Activated CD8-positive, alpha-beta T cell treated with anti-CD3 and anti-CD28 coated beads for 36 hours (primary cell): ENCODE measurements at places on chromosomes 16 and 17.

DNA sequence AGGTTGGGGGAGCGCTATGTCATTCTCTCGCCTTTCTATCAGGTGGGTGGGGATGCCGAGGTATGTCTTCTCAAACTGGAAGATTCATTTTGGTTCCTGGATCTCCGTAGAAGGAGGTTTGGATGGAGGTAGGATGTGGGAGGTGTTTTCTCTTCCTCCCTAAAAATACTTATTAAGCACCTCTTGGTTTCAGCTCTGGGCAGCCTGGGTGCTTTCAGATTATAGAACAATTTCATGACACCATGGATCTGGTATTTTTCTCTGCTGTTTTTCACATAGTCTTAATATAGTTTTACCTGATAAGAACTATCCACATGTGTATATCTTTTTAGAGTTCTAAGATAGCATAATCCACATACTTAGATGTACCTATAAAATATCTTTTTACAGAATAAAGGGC, 92.9 kb downstream of the YPEL2 start:
- DNase-seq: no peak

DNA sequence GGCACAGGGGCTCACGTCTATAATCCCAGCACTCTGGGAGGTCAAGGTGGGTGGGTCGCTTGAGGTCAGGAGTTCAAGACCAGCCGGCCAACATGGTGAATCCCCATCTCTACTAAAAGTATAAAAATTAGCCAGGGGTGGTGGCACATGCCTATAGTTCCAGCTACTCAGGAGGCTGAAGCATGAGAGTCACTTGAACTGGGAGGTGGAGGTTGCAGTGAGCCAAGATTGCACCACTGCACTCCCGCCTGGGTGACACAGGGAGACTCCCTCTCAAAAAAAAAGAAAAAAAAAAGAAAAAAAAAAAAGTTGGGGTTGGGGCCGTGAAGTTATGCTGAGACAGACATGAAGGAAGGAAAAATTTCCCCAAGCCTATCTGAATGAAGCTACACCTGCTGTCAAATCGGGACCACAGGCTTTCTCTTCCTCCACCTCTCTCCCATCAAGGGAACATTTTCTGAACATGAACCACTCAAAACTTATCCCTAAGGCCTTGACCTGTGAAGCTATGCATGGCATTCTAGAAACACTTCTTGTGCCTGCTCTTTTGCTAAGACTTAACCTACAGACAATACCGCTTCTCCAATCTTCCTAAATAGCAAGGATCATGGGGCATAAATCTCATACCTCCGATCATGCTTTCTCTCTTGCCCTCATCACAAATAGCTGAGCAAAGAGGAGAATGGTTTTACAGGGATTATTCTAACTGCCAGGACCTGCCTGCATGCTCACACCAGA, 88.6 kb downstream of the CYTH1 start:
- no peak for DNase-seq

DNA sequence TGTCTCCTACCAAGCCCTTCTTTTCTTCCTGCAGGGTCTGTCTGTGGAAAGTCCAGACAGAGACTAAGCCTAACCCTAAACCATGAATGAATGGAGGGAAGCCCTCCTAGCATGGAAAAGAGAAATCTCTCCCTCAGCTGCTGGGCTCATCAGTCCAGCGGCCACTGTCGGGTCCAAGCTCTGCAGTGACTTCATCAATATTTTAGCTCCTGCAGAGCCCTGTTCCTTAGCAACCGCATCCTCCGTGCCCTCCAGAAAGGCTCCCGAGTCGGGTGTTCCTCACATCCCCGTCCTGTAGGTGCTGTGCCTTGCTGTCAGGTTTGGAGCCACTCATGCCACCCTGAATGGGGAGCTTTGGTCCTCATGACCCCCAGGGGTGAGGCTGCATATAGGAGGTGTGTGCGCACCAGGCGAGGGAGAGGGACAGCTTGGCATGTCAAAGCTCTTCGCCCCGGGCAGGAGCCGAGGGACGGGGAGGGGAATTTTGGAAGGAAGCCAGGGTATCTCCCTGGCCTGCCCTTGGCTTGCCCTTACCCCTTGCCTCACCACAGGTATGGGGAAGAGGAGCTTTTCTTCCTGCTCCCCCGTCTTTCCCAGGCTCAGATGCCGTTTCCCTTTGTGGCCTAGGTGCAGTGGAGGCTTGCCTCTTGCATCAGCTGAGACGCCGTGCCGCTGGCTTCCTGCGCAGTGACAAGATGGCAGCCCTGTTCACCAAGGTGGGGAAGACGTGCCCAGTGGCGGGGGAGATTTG, 23.9 kb downstream of the SGSM2 start:
- DNase-seq: no peak

- no peak for DNase-seq
Observed at GRCh38 chr17:8843344-8843743, 24.1 kb downstream of the PIK3R6 start.

- no peak for DNase-seq
Observed at GRCh38 chr17:1779571-1780131, 17.8 kb downstream of the SERPINF1 start.

DNA sequence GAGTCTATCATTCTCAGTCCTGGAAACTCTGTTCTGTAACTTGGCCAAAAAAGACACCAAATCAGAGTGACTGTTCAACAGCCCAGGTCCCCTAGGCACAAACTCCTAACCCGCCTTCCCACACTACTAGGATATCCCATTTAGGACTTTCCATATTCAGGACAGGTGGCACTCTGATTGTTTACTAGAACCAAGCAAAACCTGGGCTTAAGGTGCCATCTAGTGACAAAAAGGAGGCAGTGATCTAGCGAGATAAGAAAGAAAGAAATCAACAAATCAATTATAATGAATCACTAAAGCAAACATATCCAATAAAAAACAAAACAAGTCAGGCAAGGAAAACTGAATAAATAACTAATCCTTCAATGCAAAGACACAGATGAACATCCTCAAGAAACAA, 203.9 kb downstream of the CEP112 start:
- DNase-seq: no peak

DNA sequence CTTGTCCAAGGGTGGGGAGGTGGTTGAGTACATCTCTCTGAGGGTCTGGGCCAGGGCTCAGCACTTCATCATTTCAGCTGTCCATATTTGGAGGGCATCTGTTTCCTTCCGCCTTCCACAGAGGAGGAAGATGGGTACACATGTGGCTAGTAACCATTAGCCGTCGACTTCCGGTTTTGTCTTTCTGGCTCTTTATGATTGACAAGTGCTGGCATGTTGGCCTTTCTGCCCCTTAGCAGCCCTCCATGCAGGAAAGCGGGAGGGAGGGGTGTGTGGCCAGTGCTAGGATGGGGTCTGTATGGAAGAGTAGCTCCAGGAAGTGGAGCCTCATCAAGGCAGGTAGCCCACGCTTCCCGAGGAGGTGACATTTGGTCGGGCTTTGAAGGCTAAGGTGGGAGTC, 69.6 kb downstream of the RAI1 start:
- DNase-seq: peak; percentile 78
